Myocyte (in vitro differentiated cells): ENCODE measurements at places on chromosomes 7 and 10. TPM values are rescaled to one million over a fixed set of nuclear protein-coding genes. Genes with fewer than 3 reads are reported as not detected.
A peak's percentile ranks its signal among the peaks of the same experiment; 100 is the strongest.

HOXA6 gene
- 0.80 and 1.0 TPM in 2 replicates for total RNA-seq

RPEL1 gene
- 0.21 TPM in 1 of 2 replicates, not detected in the other for total RNA-seq

TMEM176A gene
- not detected in 2 replicates for total RNA-seq

FRA10AC1 gene
- 10.5 and 13.6 TPM in 2 replicates for total RNA-seq

EPHB4 gene
- total RNA-seq: 63.7 and 84.1 TPM in 2 replicates

INSIG1 gene
- total RNA-seq: 313 and 655 TPM in 2 replicates

- DNase-seq: peak; percentile 14
Measured at GRCh38 chr10:30386801-30387588, 37.9 kb upstream of the MTPAP start.

DNA sequence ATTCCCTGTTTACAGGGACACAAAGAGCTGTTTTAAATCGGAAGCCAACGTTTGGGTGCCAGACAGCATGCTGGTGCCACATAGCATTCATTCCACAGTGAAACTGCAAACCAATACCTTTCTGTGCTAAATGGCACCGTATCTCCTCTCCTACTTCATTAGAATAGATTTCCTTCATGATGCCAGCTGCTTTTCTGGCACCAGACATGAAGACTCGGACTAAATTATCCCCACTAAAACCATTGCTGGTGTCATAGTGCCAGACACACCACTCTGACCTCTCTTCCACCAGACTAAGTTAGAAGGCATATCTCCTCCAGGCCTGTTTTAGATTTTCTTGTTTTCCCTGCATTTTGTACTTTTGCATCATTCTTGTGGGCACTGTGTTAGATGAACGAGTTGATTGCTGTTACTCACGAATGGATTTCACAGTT is 155.1 kb downstream of the ETV1 start:
- DNase-seq: peak; percentile 57

- DNase-seq: peak; percentile 13
Measured at GRCh38 chr10:12829831-12830390, 171.6 kb downstream of the CCDC3 start.

DNA sequence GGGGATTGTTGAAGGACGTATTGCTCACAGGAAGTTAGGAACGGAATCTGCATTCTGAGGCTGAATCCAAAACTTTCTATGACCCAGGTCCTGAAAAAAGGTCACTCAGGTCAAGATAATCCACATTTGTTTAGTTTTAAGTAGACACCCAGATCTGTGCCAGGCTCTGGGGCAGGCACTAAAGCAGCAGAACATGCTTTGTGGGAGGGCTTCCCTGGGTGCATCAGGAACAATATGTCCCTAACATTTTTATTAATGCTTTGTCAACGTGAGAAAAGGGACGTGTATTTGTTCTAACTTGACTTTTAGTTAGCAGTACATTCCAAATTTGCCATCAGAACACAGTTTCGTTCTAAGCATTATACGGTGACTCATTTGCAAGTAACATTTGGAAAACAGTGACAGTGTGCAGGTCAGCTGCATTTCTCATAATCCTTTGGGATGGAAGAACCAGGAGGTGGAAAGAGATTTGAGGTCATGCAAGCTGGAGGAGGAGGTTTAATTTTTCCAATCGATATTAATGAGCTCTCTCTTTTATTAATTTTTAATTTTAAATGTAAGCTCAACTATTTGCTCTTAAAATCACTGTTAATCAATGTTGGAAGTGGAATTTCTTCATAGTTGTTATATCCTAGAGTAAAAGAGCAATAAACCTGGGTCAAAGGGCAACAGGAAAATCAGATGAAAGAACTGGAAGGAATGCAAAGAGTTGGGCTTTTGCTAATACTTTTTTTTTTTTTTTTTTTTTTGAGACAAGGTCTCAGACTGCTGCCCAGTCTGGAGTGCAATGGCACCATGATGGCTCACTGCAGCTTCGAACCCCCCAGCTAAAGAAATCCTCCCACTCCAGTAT is 35.0 kb downstream of the TAS2R41 start:
- peak; percentile 37 for DNase-seq

DNA sequence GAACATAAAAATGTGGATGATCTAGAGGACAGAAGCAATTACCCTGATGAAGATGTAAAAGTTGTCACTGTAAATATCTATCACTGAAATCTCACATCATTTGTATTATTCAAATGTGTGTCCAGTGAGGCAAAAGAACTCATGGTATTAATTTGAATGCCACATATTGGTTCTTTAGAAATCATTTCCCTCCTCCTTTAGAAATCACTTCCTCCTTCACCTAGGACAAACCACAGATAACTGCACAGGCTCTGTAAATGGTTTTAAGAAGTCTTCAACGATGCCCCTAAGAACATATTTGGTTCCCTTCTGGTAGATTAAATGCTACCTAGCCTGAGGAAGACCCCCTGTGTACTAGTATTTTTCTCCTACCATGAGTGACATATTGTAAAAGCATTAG is 33.1 kb upstream of the ZNF518A start:
- DNase-seq: no peak

DNA sequence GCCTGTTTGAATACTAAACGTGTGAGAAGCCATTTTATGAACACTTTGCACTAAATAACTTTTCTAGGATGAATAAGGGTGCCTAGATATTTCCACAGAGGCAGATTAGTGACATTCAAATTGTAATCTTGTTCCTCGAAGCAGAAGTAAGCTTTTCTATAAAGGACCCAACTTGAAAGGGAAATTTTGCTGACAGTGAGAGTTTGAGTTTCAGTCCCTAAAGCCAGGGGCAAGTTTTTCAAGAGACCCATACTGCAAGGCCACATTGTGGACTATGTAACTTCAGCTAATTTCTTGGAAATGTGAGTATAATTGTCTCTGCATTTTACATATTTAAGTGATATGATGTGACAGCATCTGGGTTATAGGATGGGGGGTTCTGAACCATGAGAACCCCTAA is 387.2 kb upstream of the ETV1 start:
- no peak for DNase-seq

- DNase-seq: peak; percentile 91
Measured at GRCh38 chr7:94183289-94183749, 179.2 kb upstream of the BET1 start.

- DNase-seq: no peak
Measured at GRCh38 chr10:132156382-132156781, 30.4 kb upstream of the DPYSL4 start.

DNA sequence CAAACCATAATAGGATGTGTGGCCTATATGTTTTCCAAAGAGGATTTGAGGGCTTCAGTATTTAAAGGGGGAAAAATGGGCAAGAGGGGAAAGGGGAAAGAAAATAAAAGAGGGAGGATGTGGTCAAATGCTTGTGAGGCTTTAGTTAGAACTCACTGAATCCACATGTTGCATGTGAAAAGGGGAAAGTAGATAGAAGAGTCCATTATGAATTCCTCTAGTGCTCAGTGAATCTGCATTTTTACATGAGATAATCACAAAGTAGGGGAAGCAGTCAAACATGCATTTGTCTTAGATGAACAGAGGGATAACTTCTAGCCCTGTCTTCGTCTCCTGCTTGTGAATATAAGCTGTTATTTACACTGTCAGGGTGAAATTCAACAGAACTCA is 24.6 kb upstream of the AKAP9 start:
- DNase-seq: no peak

DNA sequence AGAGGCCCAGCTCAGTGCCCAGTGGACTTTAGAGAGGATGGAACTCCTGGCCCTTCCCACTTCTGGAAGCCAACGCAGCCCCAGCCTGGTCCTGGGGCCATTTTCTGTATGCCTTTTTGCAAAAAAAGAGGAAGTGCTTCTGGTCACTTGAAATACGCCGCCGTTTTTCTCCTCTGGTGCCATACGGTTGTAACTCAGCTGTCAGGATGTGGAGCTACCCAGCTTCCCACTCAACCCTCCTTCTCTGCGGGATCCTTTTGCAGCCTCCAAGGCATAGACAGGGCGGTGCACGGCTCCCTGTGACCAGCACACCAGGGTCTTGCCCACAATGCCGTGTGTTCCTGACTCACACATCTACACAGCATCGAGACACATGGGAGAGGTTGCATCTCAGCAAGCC is 369.6 kb downstream of the TCERG1L start:
- DNase-seq: no peak

- no peak for DNase-seq
Measured at GRCh38 chr10:101601541-101601940, 13.4 kb downstream of the DPCD start.

DNA sequence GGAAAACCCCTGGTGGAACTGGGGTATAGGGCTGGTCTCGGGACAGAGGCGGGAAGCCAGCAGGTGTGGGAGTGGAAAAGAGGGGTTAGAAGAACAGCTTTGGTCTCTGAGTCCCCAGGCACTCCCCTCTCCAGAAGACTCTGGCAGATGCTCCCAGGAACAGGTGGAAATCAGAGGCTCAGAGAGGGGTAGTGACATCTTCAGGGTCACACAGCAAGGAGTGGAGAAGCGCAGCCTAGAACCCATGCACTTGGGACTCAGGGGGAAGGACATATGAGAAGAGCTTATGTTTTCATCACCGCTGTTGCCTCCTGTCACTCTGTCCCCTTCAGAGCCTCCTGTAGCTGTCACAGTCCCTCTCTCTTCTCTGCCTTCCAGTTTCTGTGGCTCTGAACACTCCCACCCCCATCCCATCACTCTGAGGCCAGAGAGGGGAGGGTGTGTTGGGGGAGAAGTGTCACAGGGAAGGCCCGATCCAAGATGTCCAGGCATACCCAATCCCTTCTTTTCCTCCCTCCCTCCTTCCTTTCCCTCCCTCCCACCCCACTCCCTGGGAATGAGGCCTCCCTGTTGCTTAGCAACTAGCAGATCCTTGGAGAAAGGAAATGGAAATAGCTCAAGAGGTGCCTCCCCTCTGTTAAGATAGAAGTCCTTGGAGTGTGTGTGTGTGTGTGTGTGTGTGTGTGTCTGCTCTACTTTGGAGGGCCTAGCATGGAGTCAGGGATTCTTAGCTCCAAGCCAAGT is 32.0 kb downstream of the SRRM3 start:
- no peak for DNase-seq

DNA sequence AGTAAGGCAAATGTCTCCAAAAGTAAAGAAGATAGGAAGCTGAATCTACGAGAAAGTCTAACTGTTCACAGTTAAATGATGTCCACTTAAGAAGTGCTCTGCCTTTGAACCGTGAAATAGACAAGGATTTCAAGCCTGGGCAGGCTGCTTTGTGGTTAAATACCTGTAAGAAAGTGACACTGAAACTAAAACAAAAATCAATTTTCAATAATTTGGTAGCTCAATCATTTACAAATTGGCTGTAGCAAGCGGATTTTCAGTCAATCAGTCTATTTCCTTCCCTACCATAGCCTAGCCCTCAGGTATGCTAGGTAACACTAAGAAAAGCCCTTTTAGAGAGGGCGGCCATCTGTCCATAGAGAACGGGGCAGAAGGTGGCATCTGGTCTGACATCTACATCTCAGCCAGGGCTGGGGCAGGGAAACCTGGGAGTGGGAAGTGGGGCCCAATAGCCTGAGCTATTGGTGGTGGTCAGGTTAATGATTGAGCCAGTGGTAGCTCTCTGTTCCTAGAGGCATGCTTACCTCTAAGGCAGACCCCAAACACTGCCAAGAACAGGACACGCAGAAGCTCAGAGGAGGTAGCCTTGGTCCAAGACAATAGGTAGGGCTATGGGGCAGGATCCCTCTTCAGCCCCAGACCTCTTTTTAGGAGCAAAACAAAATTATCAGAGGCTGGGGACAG is 223.2 kb downstream of the CCSER2 start:
- no peak for DNase-seq

DNA sequence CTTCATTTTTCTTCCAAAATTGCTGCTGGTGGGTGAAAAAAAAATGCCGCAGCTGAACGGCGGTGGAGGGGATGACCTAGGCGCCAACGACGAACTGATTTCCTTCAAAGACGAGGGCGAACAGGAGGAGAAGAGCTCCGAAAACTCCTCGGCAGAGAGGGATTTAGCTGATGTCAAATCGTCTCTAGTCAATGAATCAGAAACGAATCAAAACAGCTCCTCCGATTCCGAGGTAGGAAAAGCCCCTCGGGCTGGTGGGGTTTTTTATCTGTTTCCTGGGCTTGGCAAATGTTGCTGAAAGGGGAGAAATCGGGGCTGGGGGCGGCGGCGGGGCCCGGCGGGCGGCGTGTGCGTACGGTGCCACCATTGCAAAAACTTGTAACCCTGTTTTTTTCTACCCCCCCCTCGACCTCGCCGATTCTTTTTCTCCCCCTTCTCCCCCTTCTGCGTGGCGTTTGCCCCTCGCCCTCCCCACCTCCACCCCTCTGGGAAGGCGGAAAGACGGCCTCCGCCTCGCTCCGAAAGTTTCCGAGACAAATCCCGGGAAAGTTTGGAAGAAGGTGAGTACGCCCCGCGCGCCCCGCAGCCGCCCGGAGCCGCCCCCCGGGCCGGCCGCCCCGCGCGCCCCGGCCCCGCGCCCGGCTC is 789 bp downstream of the TCF7L2 start:
- peak; percentile 50 for DNase-seq

GRCh38 chr7:143389316-143390103 is 8.4 kb downstream of the ZYX start:
- DNase-seq: no peak

DNA sequence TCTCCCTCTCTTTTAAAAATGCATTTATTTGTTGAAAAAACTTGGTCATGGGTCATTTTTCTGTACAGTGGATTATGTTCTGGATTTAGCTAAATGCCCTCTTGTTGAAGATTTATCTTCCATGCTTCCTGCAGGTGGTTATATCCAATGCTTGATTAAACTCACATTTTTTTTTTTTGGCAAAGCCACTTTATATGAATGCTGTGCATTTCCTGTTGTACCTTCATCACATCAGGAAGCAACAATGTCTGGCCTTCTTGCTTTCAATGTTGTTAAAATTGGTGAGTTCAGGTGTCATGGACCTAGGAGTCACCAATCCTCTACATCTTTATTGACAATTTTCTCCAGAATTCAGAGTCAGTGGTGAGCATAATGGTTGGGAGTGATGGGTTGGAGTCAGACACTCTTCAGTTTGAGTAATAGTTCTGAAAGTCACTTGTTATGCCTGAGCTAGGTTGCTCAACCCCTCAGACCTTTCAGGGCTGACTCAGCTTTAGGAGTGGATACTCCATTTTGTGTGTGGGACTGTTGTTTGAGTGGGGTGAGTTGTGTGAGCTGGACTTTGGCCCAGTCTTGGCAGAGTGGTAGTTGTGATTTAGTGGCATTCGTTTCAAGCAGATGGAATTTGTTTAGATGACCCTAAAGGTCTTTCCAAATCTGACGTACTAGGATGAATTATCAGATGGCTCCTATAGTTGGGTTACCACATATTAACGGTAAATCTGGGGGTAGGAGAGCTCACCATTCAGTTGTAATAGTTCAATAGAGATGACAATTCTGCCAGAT is 213.5 kb upstream of the ZNF32 start:
- no peak for DNase-seq

GRCh38 chr7:137875746-137876145 is 29.0 kb upstream of the DGKI start:
- no peak for DNase-seq

GRCh38 chr7:47663213-47663612 is 81.3 kb upstream of the TNS3 start:
- DNase-seq: no peak
